ENCODE measurements at places on chromosomes 2 and 18. TPM values are rescaled to one million over a fixed set of nuclear protein-coding genes. Genes with fewer than 3 reads are reported as not detected.

DNA sequence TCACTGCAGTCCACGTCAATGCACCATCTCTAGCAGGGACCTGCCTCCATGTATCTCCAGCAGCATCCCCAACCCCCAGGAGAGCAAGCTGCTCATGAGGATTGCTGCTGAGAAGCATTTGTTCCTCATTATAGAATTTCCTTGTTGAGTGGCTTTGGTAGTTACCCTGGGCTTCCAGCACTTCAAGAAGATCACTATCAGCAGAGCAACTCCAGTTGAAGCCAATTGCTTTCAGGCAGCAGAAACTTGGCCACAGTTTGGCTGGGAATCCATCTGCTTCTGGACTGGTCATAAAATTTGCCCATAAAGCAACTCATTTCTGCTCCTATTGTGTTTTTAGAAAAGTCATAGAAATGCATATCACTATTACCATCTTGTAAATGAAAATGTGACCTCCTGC lies 17.4 kb downstream of the TRPM8 start:
- no peak for DNase-seq
- no peak overlapping the region for H3K27ac ChIP-seq
- H3K36me3 ChIP-seq: no peaks in the 10 kb centered on the region

DNA sequence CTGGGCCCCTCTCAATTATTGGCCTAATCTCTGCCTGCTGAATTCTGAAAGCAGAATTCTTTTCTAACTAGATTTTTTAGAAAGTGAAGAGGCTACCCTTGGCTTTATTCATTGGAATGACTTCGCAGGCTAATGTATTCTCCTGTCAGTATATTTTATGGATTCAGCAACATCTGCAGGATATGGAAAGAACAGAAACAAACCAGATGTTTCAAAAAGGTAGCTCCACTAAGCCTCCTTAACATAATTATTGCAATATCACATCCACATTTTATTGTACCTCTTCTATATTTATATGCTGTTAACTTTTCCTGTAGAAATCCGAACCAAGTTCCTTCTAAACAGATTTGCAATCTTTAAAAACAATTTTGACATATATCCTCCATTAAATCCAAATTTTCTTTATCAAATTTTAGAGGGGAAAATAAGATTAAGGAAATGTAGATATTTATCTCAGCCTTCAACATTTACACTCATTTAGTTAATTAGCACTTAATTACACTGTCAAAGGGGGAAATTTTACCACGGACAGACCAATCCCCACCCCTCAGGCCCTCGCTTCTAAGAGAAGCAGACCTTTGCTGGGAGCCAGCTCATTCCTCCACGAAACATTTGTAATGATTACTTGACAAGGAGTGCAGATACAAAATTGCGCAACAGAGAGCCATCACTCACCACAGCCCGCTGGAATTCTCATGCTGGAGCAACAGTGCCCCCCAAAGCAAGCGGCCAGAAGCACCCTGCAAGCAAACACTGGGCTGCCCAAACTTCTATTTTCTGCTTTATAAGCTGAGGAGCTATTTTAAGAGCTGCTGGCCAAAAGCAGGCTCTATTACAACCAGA lies 253.4 kb downstream of the ETAA1 start:
- H3K4me1 ChIP-seq: peaks cover 22% of the 10 kb centered on the region
- no peak overlapping the region for H3K4me3 ChIP-seq
- no peaks in the 10 kb centered on the region for H3K36me3 ChIP-seq
- H3K27ac ChIP-seq: peak overlapping the region; percentile 70

GRCh38 chr2:188788621-188789020 lies 185.6 kb upstream of the COL3A1 start:
- H3K27ac ChIP-seq: peak overlapping the region; percentile 79
- no peaks in the 10 kb centered on the region for H3K27me3 ChIP-seq
- H3K4me3 ChIP-seq: no peak overlapping the region
- no peaks in the 10 kb centered on the region for H3K36me3 ChIP-seq

Gene HOXD12
- 1.7 TPM for total RNA-seq

- no peaks in the 10 kb centered on the region for H3K27me3 ChIP-seq
- H3K36me3 ChIP-seq: no peaks in the 10 kb centered on the region
- H3K4me1 ChIP-seq: no peaks in the 10 kb centered on the region
- H3K4me3 ChIP-seq: no peak overlapping the region
- DNase-seq: no peak
- no peak overlapping the region for H3K27ac ChIP-seq
Observed at GRCh38 chr2:75064691-75065396, 106.4 kb downstream of the POLE4 start.

DNA sequence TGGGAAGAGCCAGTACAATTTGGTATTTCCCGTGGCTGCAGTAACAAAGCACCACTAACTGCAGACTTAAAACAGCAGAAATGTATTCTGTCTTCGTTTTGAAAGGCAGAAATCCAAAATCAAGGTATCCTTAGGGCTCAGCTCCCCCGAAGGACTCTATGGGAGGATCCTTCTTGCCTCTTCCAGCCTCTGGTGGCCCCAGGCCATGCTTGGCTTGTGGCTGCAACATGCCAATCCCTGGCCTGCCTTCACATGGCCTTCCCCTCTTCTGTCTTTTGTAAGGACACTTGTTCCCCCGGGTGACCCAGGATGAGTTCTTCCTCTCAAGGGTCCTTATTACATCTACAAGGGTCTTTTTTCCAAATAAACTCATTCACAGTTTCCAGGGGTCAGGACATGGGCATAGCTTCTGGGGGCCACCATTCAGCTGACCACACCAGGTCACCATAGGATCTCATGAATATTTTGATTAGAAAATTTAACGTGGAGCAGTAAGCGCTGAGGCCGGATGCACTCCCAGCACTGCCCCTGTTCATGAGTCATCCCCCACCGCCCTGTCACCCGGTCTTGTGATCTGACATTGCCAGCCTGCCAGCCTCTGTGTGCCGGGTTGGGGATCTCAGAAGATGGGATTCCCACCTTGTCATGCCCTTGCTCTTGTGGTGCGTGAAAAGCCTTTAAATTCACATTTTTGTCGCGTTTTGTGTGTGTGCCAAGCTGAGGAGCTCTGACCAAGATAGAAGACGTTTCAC lies 61.2 kb upstream of the B3GNT7 start:
- no peak overlapping the region for H3K4me3 ChIP-seq
- no peaks in the 10 kb centered on the region for H3K27me3 ChIP-seq
- no peaks in the 10 kb centered on the region for H3K36me3 ChIP-seq
- H3K4me1 ChIP-seq: no peaks in the 10 kb centered on the region

DNA sequence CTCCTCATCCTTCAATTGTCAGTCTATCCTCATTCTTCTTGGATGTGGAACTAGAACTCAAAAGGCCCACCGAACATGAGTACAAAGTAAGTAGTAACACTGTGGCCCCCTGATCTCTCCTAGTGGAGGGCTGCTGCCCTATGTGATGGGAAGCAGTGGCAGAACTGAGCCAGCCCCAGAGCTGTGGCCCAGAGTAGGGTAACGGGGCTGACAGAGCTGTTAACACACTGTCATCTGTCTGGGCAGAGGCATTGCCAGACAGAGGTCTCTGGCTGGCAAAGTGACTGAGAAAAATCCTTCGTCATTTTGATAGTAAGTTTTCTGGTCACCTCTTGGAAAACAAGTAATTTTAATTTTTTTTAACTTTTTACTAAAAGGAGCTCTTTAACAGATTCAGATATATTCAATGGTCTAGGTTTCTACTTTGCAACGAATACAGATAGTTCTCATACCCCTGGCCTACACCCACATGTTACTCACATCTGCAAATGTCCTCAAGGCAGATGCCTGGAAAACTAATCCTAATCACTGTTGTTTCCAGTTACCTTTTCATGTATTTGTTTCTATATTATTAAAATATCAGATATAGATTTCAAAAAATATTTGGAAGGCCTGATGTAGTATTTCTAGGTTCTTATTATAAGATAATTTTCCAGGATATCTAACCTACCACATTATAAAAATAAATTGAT lies 588.7 kb downstream of the CPS1 start:
- DNase-seq: no peak
- no peak overlapping the region for H3K27ac ChIP-seq
- H3K36me3 ChIP-seq: no peaks in the 10 kb centered on the region
- H3K4me1 ChIP-seq: no peaks in the 10 kb centered on the region
- H3K27me3 ChIP-seq: no peaks in the 10 kb centered on the region

- H3K36me3 ChIP-seq: no peaks in the 10 kb centered on the region
- H3K4me1 ChIP-seq: no peaks in the 10 kb centered on the region
- DNase-seq: no peak
- no peaks in the 10 kb centered on the region for H3K27me3 ChIP-seq
- no peak overlapping the region for H3K4me3 ChIP-seq
Observed at GRCh38 chr2:129548880-129549279, 430.6 kb upstream of the RAB6C start.

DNA sequence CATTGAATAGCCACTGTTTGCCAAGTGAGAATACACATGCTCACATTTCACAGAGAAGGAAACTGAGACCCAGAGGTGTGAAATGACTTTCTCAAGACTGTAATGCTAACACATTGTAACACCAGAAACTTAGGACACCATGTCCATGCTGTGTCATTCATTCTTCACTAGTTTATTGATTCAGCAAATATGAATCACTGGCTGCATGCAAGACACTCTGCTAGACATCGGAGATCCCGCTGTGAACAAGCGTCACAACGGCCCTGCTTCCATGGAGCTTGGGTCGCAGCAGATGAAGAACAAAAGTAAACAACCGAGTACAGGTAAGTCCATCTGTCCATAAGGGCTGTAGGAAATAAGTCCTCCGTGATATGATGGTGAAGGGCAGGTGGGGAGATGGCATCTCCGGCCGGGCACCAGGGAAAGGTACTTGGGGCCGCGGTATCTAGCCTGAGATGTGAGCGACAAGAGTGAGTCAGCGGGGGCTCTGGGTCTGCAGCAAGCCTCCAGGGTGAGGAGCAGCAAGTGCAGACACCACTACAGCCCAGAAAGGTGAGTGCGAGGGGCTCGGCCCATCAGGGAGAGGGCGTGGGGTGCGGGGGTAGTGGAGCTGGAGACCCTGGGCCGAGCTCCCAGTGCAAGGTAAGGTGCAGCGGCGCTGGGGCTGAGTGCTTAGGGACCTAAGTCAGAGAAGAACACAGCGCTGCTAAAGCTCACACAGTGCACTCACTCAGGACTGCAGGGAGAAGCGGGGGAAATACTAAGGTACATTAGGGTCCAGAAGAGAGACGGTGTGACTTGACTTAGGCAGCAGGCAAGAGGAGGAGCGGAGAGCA lies 391.2 kb downstream of the FBXO15 start:
- H3K36me3 ChIP-seq: no peaks in the 10 kb centered on the region
- H3K4me1 ChIP-seq: no peaks in the 10 kb centered on the region
- no peak overlapping the region for H3K4me3 ChIP-seq
- DNase-seq: no peak

Gene SH3BP4
- 19.2 TPM for total RNA-seq

- DNase-seq: no peak
- peaks cover 8% of the 10 kb centered on the region for H3K4me1 ChIP-seq
- H3K27ac ChIP-seq: no peak overlapping the region
- no peaks in the 10 kb centered on the region for H3K27me3 ChIP-seq
- no peaks in the 10 kb centered on the region for H3K36me3 ChIP-seq
Observed at GRCh38 chr2:188285049-188285448, 6.6 kb upstream of the GULP1 start.

- DNase-seq: peak; percentile 40
- no peaks in the 10 kb centered on the region for H3K36me3 ChIP-seq
- peak overlapping the region; percentile 64 for H3K27ac ChIP-seq
- no peaks in the 10 kb centered on the region for H3K27me3 ChIP-seq
- peak overlapping the region; percentile 52 for H3K4me3 ChIP-seq
Observed at GRCh38 chr18:50193796-50194630, 934 bp downstream of the MYO5B start.

Gene GCG
- not detected for total RNA-seq

GRCh38 chr18:48800466-48800865 lies 150.3 kb downstream of the SMAD7 start:
- H3K27me3 ChIP-seq: no peaks in the 10 kb centered on the region
- H3K36me3 ChIP-seq: no peaks in the 10 kb centered on the region
- H3K27ac ChIP-seq: no peak overlapping the region
- H3K4me1 ChIP-seq: no peaks in the 10 kb centered on the region
- no peak for DNase-seq

DNA sequence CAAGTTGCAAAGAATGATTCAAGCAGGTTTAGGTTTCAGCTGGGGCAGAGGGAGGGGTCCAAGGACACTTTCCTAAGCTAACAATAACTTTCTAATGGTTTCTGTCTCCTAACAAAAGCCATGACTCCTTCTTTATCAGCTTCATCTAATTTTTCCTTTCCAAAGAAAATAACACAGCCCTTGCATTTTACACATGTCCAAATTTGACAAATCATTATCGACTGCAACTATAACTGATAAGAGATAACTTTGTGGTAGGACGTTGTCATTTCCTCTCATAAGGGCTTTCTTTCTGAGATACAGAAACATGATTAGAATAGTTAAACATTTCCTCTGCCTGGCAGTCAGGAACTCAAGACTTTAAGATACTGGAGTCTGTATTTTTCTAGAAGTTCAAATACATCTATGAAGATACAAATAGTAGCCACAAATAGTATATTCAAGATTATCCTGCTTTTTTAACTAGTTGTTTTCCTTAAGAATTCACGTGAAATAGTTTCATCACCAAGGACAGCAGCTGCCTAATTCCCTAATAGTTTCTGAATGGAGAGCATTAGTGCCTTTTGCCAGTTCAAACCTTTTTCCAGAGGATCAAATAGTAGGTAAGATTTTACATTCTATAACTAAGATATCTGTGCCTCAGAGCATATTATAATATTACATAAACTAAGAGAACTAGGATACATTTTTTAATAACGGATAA lies 263.2 kb downstream of the EXOC6B start:
- no peak overlapping the region for H3K27ac ChIP-seq
- no peak overlapping the region for H3K4me3 ChIP-seq
- no peak for DNase-seq
- no peaks in the 10 kb centered on the region for H3K27me3 ChIP-seq

Gene ASB3
- total RNA-seq: 13.5 TPM

Gene FNDC4
- total RNA-seq: 18.2 TPM

GRCh38 chr2:150485114-150485870 lies 2.2 kb downstream of the RND3 start:
- no peaks in the 10 kb centered on the region for H3K36me3 ChIP-seq
- peak overlapping the region; percentile 85 for H3K27ac ChIP-seq
- peak overlapping the region; percentile 92 for H3K4me3 ChIP-seq
- H3K4me1 ChIP-seq: peaks cover 47% of the 10 kb centered on the region

Gene HAAO
- 5.9 TPM for total RNA-seq

Gene CCDC178
- total RNA-seq: 10.8 TPM
